A549 treated with Hydrocortisone at 1 μM for 4 hours (cell line): ENCODE measurements at places on chromosomes 4 and X. TPM values are rescaled to one million over a fixed set of nuclear protein-coding genes. Genes with fewer than 3 reads are reported as not detected.

Gene PDK3
- 4.9 to 5.3 TPM (median 5.1 TPM) in 5 replicates for total RNA-seq

Gene EMCN
- total RNA-seq, result not detected in 5 replicates

Gene CT55
- total RNA-seq, result not detected in 5 replicates

Gene TMEM35A
- total RNA-seq, result not detected in 5 replicates

Gene GLOD5
- not detected in 5 replicates for total RNA-seq

Gene UGT2B15
- 0.05 to 0.13 TPM (median 0.07 TPM) in 4 of 5 replicates, not detected in the other for total RNA-seq

Gene MTMR8
- total RNA-seq, result 0.33 to 0.85 TPM (median 0.53 TPM) in 5 replicates

Gene ANK2
- total RNA-seq, result 0.71 to 1.6 TPM (median 0.75 TPM) in 5 replicates

Gene ZCCHC18
- total RNA-seq, result 0.12 to 0.16 TPM (median 0.13 TPM) in 3 of 5 replicates, not detected in the others

Gene AKAP14
- not detected in 5 replicates for total RNA-seq

Gene SPANXA2
- 0.20 to 0.23 TPM in 2 of 5 replicates, not detected in the others for total RNA-seq

Gene BEND2
- total RNA-seq, result not detected in 5 replicates

Gene TMSB15A
- 0.56 to 1.1 TPM (median 0.72 TPM) in 5 replicates for total RNA-seq

Gene NWD2
- 0.01 TPM in 2 of 5 replicates, not detected in the others for total RNA-seq

Gene USP51
- total RNA-seq, result 0.37 to 0.71 TPM (median 0.59 TPM) in 5 replicates

Gene FRMD7
- total RNA-seq, result not detected in 5 replicates

Gene CXCR3
- total RNA-seq, result 0.08 to 0.09 TPM (median 0.09 TPM) in 4 of 5 replicates, not detected in the other

Gene EGF
- 0.23 to 0.59 TPM (median 0.35 TPM) in 5 replicates for total RNA-seq

Gene FAM9C
- 0.03 to 0.23 TPM in 2 of 5 replicates, not detected in the others for total RNA-seq

Gene MID1IP1
- total RNA-seq, result 27.8 to 34.9 TPM (median 30.0 TPM) in 5 replicates

Gene USP17L19
- total RNA-seq, result not detected in 5 replicates

Gene PLK4
- total RNA-seq, result 13.2 to 17.2 TPM (median 14.6 TPM) in 5 replicates

Gene KLHL2
- total RNA-seq, result 14.6 to 20.2 TPM (median 16.9 TPM) in 5 replicates

Gene DCHS2
- total RNA-seq, result 0.01 TPM in 1 of 5 replicates, not detected in the others

Gene UBL4A
- total RNA-seq, result 67.1 to 73.0 TPM (median 69.5 TPM) in 5 replicates

Gene CXCL8
- 5.3 to 10.4 TPM (median 9.5 TPM) in 5 replicates for total RNA-seq

Gene SOWAHD
- 0.10 to 0.14 TPM in 2 of 5 replicates, not detected in the others for total RNA-seq

Gene FUNDC1
- 23.3 to 28.4 TPM (median 25.3 TPM) in 5 replicates for total RNA-seq

Gene BST1
- 15.5 to 17.8 TPM (median 16.3 TPM) in 5 replicates for total RNA-seq

Gene IL2
- total RNA-seq, result not detected in 5 replicates
